ENCODE measurements at places on chromosomes 1 and 21.

- DNase-seq = no peak
Measured at GRCh38 chr1:226882631-226883409, 12.4 kb downstream of the PSEN2 start.

DNA sequence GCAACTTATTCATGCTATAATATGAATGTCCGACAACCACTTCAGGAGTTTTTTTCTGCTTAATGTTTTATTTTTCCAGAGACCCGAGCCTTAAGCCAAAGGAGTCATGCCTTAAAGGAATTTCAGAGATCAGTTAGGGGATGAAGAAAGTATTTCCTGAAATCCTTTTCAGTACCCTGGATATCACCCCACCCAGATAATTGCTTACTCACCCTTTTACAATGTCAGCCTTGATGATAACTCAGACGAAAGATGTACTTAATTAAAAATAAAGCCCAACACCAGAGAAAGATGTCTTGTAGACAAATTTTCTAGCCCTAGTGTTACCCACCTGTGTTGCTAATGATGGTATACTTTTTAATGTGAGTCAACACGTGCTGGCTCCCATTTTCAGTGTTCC, 124.1 kb downstream of the XCL2 start:
- DNase-seq = no peak

DNA sequence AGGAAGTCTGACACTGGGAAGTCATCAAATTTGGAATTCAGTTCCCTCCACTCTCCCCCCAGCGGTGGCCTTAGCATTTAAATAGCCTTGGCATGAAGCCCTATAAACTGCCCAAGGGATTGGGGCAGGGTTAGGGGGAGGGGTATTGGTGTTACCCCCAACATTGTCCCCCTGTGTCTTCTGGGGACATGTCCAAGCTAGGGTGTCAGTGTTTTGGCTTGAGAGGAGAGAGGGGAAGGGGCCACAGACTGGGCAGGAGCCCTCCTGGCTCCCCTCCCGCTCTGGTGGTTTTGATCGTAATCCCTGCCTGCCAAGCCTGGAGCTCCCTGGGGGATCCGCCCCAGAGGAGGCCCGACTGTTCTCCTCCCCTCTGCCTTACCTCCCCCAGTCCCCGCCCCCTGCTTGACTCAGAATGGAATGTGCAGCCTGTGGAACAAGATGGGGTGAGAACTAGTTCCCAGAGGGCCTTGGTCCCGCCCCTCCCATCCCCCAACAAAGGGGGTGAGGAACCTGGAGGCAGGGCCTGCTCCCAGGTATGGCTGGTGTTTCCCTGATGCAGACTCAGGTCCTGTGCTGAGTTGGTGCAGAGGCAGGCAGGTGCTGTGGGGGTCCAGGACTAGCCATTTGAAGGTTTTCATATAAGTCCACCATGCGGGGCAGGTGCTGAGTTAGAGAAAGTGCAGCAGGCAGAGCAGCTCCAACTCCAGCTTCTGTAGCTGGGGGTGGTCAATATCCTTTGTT, 7.4 kb downstream of the SOX13 start:
- no peak for DNase-seq

DNA sequence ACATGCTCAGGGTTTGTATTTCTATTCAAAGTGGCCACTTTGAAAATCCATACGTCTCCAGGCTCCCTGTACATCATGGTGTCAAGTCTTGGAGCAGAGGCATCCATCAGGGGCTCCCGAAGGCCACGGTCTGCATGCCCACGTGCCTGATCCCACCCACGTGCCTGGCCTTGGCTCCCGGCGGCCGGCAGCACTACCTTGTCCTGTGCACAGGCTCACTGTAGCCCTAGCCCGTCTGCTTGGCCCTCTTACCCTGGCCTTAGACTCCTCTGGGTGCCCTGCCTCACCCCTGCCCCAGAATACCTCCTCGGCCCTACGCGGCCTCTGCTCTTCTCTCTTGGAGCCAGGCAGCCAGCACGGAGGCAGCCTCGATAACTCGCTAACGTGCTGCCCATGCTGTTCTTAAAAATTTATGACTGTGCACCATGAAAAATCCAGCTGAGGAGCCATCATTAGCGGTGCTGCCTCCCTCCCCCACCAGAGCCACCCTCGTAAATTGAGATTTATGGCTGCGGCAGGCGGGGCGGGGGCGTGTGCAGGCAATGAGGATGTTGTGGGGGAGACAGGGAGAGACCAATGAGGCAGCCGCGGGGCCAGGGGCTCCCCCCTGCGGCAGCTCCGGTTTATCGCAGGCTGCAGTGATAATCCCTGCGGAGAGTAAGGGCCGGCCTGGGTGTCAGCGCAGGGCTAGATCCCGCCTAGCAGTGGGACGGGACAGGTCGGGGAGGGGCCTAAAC, 24.6 kb downstream of the DMAP1 start:
- peak; percentile 13 for DNase-seq

DNA sequence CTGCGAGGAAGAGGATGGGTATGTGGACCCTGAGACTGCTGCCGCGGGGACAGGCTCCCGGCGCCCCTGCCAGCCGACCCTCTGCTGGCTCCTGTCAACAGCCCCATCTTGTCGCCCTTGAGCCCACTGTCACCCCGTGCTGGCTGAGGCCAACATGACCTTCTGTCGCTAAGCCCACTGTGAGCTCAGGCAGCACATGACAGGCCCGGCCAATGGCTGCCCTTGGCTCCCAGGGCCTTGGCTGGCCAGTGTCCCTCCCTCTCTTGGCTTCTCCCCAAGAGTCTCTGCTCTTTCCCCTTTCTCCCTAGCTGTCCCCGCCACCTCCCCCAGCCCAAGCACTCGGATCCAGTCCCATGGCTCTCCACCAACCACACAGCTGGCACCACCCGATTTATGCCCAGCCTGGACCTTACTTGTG, 3.5 kb downstream of the PEX10 start:
- no peak for DNase-seq

GRCh38 chr1:220430586-220430985, 97.3 kb upstream of the MARK1 start:
- DNase-seq = no peak

DNA sequence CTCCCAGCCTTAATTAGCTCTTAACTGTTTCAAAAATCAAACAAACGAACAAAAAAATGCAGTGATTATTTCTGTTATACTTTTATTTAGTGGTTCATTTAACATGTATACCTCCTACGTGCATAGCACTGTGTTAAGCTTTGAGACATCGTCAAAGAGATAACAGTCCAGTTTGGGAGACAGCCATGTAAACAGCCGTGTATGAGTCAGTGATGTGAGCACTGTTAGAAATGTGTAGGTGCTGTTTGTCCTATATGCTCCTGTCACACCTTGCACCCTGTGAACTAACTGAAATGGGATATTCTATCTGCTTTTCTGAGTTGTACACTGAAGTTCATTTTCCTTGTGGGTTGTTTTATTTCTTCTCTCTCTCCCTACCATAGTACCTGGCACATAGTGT, 109.7 kb upstream of the CACYBP start:
- no peak for DNase-seq

All from activated naive CD4-positive, alpha-beta T cell (primary cell).